ENCODE measurements at places on chromosomes 6 and 20. TPM values are rescaled to one million over a fixed set of nuclear protein-coding genes. Genes with fewer than 3 reads are reported as not detected.

PROKR2 gene
- not detected for polyA plus RNA-seq

CALHM6 gene
- polyA plus RNA-seq: 24.4 TPM

GTSF1L gene
- not detected for polyA plus RNA-seq

C6orf163 gene
- not detected for polyA plus RNA-seq

RMND1 gene
- 6.3 TPM for polyA plus RNA-seq

FHL5 gene
- not detected for polyA plus RNA-seq
